ENCODE measurements at places on chromosomes 12 and 14.

GRCh38 chr12:6284273-6284672 lies 26.2 kb upstream of the PLEKHG6 start:
- DNase-seq: no peak

GRCh38 chr14:33068040-33068439 lies 129.4 kb downstream of the NPAS3 start:
- no peak for DNase-seq

GRCh38 chr14:98366429-98366828 lies 905.6 kb downstream of the BCL11B start:
- DNase-seq: no peak

- DNase-seq: no peak
These were observed 159.3 kb downstream of the TTC8 start for GRCh38 chr14:88983755-88984154.

DNA sequence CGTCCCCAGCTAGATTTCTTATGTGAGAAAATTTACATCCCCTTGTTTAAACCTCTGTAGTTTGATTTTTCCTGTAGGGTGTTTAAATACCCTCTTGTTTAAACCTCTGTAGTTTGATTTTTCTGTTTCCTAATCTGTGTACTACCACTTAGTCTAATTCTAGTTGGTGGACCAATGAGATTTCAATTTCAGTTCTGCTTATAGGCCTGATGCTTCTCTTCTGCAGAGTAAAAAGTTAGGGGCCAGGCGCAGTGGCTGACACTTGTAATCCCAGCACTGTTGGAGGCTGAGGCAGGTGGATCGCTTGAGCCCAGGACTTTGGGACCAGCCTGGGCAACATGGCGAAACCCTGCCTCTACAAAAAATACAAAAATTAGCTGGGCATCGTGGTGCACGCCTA lies 11.5 kb downstream of the UBC start:
- no peak for DNase-seq

DNA sequence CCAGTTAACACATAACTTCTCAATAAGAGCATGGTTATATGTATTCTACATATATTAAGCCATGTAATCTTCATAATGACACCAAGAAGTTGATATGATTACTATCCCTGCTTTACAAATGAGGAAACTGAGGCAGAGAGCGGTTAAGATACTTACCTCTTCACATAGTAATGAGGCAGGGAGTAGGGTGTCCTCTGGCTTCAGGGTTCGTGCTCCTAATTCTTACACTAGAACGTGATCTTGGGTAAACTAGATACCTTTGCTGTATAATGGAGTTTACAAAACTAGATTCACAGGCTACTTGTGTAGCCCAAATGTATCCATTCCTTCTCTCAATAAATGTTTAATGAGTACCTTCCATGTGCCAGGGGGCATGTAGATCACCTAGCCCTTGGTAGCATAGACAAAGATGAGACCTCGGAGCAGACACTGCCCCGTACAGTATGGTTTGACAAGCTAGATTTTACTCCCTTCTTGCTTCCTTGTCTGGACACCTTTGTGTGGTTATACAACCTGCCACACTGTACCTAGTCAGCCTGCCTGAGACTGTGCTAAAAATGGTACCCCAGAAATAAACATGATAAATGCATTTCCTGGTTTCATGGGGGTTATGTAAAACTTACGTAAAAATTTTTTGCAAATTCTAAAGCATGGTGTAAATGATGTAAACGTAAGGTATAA lies 991.8 kb downstream of the VRK1 start:
- no peak for DNase-seq

GRCh38 chr12:12704593-12705230 lies 8.7 kb upstream of the GPR19 start:
- DNase-seq: no peak

DNA sequence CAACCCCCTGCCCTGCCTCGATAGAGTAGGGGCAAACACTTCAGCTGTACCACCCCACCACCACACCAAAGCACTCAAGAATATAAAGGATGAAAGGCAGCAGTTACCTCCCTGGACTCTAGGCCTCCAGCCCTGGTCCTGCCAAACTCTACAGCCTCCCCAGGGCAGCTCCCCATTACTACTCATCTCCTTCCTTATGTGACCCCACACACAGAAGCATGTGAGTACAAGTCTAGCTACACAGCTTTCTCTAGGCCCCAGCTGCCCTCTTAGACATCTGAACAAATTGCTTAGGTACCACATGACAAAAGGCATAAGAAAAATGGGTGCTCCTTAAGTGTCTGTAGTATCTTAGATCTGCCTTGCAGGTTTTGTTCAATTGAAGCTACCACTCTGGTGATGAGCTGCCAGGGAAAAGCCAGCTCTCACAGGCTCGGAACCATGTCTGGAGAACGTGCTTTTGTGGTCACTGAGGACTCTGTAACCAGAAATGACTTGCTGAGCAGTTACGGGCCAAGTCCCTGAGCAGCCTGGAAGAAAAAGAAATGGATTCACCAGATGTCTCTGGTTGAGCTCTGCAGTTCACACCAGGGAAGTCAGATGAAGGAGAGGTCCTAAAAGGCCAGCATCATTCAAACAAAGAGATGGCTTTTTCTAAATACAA lies 32.8 kb downstream of the FMNL3 start:
- no peak for DNase-seq

DNA sequence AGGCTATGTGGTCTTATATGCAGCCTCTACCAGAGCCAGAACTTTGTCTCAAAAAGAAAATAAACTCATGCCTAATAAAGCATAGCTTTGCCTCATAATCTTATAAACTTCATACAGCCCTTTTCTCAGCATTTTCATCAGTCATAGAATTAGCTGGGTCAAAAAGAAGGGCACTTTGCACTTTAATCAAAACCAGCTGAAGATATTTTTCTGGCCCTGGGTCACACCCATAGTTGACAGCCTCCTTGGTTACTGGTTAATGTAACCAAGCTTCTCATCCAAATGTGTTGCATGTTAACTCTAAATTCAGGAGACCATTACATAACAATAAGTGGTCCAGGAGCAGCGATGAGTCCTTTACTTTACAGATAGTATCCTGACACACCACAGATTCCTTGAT lies 558.2 kb downstream of the FLRT2 start:
- DNase-seq: no peak

DNA sequence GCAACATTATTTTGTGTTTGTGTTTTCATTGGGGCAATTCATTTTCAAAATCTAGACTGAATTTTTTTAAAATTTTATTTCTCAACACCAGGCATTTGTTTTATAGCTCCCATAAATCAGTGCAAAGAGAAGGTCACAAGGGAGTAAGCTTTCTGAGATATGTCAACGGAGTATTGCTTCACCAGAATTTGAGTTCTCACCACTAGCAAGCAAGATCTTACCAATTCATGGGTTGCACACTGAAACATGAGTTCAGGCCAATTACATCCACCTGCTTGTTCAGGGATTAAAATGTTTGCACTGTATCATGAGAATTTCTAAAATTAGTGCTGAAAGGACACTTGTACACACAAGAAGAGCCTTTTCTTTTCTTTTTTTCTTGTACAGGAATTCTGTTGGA lies 121.9 kb downstream of the CAND1 start:
- no peak for DNase-seq

- no peak for DNase-seq
These were observed 498.9 kb downstream of the SLC6A15 start for GRCh38 chr12:84413656-84414055.

- DNase-seq: no peak
These were observed 30.0 kb upstream of the SLC38A4 start for GRCh38 chr12:46855760-46856159.

DNA sequence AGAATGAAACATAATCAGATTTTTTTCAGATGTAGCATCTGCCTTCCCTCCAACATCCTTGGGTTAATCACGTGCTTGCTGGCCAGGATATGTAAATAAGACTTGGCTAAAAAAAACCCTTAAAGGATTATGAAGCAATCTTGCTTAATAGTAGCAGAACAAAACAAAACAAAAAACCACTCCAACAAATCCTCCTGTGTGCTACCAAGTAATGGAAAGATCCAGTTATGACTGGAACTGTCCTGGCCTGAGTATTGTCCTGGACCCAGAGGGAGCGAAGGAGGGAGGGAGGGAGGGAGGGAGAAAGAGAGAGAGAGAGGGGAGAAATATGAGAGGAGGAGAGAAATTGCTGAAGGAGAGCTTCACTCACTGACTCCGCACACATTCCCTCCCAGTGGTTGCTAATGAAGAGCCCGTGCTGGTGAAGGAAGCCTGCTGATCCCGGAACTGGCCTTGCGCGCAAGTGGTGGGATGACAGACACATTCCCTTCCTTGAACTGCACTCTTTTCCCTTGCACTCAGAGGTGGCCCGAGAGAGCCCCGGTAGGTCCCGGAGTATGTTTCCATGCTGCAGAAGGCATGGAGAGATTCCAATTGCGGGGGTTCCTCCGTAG lies 57.2 kb downstream of the HMGA2 start:
- DNase-seq: no peak

- DNase-seq: no peak
These were observed 444.7 kb upstream of the FBXO33 start for GRCh38 chr14:39876916-39877315.

- no peak for DNase-seq
These were observed at the start of gene BEST3 for GRCh38 chr12:69698769-69699540. Gene BEST3 (minus strand): TSS chr12:69699303. CDS start chr12:69697798, 1,505 bp downstream.

DNA sequence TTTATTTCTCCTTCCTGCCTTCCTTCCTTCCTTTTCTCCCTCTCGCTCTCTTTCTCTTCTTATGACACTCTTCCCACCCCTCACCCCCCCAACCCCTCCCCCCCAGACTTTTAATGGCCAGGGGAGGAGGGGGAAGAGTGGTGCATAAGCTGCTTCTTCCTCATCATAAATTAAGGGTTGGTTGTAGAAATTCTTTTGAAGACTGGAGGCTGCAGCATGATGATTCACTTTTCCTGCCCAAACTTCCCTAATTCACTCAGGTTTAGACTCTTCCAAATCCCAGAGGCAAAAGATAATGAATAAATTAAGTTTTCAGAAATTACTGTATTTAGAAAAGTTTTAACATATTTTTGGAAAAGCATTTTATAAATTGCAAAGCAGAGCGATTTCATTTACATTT lies 58.2 kb downstream of the GRIP1 start:
- DNase-seq: no peak

- DNase-seq: no peak
These were observed 163.5 kb downstream of the KIF26A start for GRCh38 chr14:104301731-104302460.

DNA sequence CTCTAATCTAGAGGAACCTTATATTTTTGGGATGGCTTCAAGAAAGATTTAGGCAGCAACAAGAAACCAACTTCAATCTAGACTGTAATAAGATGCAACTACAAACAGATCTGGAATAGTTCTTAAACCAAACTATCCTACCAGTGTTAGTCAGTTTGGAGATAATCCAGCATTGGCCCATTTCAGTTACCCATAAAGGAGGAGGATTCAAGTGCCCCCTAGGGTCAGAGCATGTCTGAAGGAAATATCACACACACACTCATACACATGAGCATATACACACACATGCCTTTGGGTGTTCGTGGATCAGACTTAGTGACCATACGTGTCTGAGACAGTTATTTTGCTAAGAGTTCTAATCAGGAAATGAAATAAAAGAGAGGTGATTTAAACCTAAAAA lies 261.2 kb downstream of the ADAMTS20 start:
- no peak for DNase-seq
